Left ventricle myocardium superior (tissue), 1 donor: ENCODE measurements at places on chromosomes 5 and 9.

GRCh38 chr5:77030097-77031071 is at the start of gene AGGF1:
AGGF1 (plus strand) TSS chr5:77030404; CDS start chr5:77030767, 363 bp downstream.
- DNase-seq = peak; percentile 95

GRCh38 chr9:7653262-7653661 is 146.3 kb downstream of the DMAC1 start:
- DNase-seq = no peak

GRCh38 chr9:124792257-124793014 is 15.5 kb downstream of the OLFML2A start:
- no peak for DNase-seq

DNA sequence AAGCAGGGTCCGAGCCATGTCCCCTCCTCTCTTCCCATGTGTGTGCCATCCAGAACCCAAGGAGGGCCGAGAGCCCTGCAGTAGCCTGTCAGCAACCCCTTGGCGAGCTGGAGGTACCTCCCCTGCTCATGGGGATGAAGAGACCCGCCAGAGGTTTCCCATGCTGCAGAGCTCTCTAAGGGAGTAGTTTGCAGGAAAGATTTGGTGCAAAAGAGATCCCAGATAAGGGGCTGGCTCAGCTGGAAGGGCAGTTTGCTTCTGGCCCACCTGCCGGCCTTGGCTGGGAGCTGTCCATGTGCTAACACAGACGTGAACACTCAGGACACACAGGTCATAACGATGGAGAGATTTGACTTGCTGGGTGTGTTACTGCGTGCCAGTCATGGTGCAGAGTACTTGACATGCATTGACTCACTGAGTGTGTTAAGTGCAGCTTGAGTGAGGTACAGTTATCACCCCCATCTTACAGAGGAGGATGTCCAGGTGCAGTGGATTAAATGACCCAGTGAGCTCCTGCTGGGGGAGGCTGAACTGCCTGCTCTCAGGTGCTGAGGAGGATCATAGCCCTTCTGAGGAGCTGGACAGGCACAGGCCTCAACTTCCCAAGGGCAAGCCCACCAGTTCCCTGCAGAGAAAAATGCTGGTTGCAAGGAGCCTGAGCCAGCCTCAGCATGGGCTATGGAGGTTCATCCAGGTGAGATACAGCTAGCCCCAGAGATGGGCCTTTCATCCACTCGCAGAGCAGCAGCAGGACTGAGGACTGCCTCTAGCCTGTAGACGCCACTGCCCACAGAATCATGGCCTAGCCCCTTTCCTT is 6.3 kb upstream of the SLC25A48 start:
- DNase-seq = no peak

GRCh38 chr5:77028631-77029375 is 1.4 kb upstream of the AGGF1 start:
- no peak for DNase-seq

DNA sequence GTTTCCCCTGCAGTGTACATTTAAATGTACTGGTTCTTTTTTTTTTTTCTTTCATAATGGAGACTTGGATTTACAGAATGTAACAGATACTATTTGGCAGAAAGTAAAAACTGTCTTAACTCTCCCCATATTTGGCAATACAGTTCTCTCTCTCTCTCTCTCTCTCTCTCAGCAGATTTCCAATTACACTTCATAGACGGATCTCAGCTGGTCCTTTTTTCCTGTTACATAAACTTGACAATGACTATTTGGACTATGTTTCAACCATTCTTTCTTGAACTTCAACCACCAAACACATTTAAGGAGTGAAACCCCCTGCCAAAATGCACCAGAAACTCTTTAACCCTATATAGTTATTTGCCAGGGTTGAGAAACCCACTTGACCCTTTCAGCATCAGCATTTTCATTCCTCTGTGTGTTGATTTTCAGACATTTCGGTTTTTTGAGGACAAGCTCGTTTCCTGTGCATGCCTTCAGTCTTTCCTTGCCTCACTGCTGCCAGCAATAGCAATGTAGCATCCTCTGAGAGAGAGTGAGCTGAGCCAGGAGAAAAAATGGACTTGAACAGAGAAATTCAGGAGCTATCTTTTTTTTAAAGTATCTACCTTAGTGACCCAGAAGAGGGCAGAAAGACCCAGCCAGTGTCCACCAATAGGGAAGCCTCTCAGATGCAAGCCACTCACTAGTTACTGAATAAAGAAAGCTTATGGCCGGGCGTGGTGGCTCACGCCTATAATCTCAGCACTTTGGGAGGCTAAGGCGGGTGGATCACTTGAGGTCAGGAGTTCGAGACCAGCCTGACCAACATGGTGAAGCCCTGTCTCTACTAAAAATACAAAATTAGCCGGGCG is 26.0 kb upstream of the GNA14 start:
- no peak for DNase-seq

GRCh38 chr5:22460189-22460588 is 393.0 kb downstream of the CDH12 start:
- DNase-seq = no peak

- DNase-seq = no peak
Measured at GRCh38 chr5:167361795-167362194, 929.6 kb upstream of the WWC1 start.

- DNase-seq = no peak
Measured at GRCh38 chr9:112555844-112556482, 69.3 kb downstream of the KIAA1958 start.

DNA sequence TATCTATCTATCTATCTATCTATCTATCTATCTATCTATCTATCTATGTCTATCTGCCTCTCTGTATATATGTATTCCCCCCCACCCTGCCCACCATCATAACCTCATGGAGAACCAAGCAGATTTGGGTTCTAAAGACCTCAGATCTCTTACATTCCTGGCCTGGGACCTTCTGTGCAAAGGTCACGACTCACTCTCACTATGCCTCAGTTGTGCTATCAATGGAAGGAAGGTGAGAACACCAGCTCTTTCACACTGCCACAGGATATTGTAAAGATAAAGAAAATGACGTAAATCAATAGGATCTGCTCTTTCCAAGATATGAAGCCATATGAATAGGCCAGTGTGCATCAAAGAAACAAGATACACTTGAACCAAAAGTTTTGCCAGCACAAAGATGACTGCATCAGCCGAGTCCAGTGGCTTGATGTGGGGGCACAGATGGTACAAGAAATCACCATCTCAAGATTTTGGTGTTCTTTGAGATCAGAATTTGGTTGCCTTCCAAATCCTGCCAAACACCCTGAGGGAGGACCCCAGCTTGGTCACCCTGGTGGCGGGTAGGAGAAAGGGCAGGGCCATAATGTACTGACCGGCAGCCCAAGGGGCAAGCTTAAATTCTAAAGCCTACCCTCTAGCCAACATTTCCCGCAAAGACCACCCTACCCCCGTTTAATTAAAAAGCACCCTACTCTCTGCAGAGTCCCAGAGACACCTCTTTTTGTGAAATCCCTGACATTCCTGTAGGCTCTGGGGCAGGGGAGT is 8.4 kb upstream of the FGF1 start:
- no peak for DNase-seq

DNA sequence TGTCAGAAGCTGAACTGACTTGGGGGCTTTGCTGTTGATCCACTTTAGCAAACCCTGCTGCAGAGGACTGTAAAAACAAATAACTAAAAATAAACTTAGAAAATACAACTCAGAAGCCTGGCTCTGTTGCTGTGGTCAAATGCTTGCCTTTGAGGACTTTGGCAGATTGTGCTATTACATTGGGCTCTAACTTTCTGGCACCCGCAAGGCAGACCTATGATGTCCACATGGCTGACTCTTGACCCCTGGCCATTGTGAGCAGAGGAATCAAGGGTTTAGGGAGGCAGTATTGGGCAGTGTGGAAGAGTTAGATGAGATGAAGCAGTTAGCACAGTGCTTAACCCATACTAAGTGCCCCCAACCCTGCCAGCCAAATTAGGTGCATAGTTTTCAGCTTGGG is 34.0 kb downstream of the OTULIN start:
- no peak for DNase-seq

DNA sequence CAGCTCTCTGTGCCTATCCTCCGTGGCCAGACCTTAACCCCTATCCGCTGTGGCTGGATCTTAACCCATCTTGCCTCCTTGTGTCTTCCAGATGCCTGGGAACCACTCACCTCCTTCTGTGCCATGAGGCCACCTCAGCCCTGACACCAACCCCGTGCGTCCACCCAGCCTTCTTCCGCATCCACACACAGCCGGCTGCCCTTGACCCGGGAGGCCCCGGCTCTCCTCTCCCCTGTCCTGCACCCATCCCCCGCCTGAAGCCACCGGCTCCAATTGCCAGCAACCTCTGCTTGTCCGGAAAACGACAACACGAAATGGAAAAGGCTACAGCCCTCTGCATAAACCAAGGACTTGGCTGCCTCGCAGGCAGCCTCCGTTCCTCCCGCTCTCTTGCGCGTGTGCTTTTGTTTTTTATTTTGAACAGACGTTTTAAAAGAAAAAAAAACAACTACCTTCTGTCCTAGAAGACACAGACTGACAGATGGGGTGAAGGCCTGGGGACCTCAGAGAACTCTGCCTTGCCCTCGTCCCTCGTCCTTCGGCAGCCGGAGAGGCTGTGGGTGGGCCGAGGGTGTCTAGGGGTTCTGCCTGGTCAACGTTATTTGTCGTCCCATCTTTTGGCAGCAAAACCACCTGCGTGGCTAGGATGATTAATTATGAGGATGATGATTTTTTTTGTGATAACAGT is 32.5 kb upstream of the HMCN2 start:
- no peak for DNase-seq

DNA sequence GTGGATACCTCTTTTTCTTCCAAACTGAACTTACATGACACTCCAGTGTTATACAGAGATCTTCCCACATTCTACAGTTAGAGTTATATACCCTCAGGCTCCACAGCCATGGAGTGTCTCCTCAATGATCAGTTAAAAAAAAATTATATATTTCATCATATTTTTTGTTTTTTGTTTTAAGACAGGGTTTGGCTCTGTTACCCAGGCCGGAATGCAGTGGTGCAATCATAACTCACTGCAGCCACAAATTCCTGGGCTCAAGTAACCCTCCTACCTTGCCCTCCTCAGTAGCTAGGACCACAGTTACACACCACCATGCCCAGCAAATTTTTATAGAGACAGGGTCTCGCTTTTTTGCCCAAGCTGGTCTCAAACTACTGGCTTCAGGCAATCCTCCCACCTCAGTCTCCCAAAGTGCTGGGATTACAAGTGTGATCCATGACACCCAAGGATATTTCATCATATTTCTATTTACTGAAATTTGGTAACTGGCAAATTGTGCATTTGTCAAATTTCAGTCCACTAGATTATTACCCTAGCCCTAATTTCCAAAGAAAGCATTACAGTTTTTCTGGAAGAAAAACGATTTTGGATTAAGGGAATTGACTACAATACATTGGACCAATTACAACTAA is 18.1 kb upstream of the SCAI start:
- no peak for DNase-seq

DNA sequence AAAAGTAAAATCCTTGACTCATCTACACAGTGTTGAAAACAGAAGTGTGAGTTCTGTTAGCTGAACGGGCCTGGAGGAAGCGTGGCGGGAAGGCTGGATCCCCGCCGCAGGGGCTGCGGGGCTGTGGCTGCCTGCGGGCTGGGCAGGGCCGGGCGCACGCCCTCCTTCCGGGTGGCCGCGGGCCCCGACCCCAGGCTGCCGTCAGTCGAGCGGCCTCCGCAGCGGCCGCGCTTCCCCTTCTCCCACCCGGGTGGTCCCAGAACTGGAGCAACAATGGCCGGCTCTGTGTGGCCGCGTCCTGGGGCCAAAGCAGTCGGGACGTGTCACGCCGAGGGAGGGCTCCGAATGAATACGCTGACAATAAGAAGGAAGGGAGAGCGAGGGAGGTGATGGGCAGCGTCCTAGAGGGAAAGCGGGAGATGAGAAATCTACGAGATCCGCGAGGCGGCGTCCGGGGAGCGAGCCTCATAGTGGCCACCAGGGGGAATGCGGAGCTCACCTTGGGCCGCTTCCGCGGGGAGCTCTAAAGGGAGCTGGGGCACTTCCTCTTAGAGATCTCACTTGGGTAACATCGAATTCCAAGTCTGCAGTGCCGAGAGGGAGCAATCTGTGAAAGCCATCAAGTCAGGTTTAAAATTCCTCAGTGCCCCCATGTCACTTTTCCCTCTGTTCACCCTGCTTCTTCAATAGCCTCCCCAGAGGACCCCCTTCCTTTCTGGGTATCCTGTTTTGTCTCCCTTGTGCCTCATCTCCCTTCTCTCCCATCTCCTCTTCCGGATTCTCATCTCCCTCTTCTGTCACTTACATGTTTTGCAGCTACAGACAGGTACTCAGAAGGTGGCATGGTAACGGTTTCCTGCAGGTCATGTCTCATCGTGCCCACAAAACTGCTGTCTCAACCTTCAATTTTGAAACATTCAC is 83.9 kb downstream of the SLC1A3 start:
- DNase-seq = peak; percentile 88

GRCh38 chr5:138875946-138876345 is 811 bp upstream of the LRRTM2 start:
- no peak for DNase-seq

- no peak for DNase-seq
Measured at GRCh38 chr5:128649192-128649591, 111.1 kb upstream of the FBN2 start.

- no peak for DNase-seq
Measured at GRCh38 chr5:136636001-136636400, 270.7 kb upstream of the TRPC7 start.

- DNase-seq = no peak
Measured at GRCh38 chr5:14231156-14231555, 88.0 kb downstream of the TRIO start.

DNA sequence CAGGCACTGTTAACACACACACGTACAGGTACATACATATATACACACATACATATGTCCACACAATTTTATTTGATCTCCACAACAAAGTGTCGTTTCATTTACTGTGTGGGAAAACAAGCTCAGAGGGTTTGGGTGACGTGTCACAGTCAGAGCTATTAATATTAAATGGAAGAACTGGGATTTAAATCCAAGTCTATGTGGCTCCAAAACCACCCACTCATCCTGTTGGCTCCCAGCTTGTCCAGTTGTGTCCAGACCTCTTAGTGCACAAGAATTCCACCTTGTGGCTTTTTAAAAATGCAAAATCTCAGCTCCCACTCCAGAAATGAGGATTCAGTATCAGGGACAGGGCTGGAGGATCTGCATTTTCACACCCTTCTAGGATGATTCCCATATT is 52.3 kb upstream of the PTPDC1 start:
- no peak for DNase-seq

DNA sequence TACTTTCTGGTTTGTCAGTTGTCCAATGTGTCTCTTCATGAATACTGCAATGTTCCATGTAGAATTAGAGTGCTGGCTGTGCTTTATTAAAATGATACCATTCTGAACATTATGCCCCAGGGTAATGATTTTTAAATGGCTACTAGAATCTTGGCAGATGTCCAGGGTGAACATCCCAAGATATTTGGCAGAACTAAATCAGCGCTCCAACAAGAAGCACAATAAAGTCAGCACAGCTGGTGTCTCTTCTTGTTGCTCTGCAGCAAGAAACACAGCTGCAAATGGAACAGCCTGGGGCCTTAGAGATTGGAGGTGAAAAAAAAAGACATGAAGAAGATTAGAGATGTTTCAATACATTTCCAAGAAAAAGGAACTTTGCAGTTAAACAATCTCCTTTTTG is 248.3 kb downstream of the CDH18 start:
- no peak for DNase-seq
